HS-27A (cell line): ENCODE measurements at places on chromosomes 12 and 14.

- no peak for DNase-seq
These were observed 204.8 kb downstream of the DPF3 start for GRCh38 chr14:72688990-72689671.

DNA sequence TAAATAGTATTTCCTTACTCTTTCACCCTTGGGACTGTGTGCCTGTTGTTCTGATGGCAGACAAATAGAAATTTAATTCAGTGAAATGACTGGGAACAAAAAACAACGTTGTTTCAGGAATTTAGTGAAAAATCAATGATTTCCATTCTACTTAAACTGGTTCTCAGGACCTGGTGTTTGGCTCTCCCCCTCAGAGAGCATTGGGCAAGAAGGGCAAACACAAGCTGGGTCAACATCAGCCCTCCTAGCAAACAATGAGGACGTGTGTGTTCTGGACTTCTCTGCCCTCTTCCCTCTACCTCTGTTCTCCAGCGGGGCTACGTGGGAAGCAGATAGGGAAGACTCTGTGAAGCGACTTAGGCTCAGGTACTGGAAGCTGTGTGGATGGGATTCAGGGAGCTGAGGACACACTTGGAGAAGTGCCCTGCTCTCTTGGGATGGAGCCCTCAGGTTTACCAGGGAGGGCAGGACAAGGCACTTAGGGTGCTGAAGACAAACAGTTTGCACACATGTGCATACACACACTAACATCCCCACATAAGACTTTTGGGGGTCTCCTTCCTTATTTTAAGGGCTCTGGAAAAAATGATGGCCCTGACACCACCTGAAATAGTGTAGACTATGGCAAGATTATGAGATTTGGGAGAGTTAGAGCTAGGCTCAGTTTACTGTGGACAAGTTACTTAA lies 7.6 kb upstream of the SERPINA1 start:
- no peak for DNase-seq

DNA sequence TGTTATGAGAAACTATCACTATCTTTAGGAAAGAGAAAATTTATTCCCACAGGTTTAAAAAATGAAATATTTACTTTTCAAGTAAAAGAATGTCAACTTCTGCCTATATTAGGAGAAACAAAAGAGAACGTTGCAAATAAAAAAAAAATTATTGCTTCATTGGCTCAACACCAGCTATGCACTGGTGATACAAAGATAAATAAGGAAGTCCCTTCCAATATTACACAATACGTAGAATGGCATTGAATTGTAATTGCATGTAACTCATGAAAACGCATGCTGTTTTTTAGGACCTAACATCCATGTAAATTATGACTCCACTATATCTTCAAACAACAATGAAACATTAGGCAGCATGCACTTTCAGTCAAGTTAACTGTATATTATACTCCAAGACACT lies 56.4 kb upstream of the RERGL start:
- no peak for DNase-seq

DNA sequence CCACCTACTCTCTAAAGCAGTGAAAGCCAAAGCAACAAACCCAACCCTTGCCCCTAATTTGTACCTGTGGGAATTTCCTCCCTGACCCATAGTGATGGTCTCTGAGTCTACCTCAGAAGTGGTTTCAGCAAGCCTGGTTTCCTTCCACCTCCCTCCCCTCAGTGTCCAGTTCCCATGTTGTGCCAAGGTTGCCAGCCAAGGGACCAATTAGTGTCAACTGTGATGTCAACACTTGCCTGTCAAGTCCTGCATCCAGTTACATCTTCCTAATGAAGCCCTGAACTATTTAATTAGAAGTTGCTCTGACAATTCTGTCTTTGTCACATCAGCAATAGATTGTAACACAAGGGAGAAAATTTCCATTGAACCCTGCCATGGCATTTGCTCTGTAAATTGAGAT lies 194.4 kb upstream of the CCDC196 start:
- no peak for DNase-seq

DNA sequence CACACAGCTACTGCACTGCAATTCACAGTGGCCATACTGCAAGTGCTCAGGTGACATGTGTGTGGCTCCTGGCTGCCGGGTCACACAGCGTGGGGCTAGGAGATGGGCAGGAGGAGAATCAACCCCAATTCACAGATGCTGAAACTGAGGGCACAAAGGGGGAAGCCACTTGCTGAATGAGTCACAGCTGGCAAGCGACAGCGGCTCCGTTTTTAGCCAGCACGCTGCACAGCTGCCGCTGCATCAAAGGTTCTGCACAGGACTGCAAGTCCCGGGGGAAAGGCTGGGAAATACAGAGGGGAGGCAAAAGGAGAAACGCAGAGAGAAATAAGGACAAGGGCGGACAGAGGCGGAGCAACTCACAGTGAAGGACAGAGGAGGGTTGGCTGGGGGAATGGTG lies 57.9 kb downstream of the KDM2B start:
- DNase-seq: no peak

DNA sequence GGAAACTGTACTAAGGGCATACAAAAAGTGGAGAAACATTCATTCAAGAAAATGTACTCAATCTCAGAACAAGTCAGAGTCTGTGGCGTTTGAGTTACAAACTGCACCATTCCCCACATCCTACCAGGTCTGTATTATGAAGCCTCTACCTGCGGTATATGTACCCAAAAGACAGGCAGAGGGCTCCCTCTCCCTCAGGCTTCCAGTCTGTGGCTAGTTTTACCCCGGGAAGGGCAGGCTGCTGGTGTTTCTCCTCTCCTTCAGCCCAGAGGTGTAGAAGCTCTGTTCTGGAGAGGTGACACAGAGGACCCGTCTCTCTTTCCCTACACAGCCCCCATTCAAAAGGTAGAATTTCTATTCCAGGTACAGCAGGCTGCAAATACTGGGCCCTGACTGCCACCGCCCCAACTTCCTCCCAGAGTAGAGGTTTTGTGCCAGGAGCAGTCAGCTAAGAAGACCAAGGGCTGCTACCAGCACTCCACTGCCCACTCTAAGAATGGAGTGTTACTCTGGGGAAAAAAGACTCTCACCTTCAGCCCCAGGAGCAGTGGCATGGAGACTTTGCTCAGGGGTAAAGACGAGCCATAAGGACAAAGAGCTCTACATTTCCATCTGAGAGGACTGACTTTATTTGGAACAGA lies 39.4 kb downstream of the PARP11 start:
- DNase-seq: no peak

- no peak for DNase-seq
These were observed 78.0 kb downstream of the LRRC74A start for GRCh38 chr14:76904100-76904739.

DNA sequence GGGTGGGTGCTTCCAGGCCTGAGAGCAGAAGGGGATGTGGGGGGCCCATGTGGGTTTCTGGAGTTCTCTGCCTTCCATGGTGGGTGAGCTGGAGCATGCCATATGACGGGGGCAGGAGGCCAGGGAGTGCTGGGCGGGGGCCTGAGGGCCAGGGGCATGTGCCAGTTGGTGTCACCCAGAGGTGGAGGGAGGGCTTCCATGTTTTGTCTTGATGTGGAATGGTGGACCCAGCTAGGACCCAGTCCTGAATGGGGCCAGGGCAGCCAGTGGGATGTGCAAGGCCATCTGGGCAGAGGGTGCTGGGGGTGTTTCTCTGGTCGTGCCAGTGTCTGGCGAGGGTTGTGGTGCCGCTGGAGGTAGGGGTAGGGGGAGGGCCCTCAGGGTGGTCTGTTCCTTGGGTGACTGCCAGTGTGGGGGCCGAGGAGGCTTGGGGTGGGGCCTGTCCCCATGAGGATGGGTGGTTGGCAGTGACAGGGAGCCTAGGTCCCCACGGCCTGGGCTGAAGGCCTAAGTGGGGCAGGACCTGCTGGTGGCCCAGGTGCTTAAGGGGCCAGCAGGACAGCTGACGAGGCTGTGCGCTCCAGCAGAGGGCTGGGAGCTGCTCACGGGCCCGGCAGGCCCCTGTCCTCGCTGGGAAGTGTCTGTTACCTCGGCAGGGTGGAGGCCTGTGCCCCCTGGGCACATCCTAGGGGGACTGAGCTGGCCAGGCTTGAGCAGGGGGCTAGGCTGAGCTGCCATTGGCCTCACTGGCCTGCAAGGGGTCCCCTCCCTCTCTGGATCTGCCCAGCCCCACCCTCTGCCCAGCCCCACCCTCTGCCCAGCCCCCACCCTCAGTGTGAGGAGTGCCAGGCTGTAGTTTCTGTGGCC lies 26.8 kb downstream of the CEP170B start:
- no peak for DNase-seq

GRCh38 chr12:19404242-19404880 lies 34.9 kb upstream of the AEBP2 start:
- no peak for DNase-seq

DNA sequence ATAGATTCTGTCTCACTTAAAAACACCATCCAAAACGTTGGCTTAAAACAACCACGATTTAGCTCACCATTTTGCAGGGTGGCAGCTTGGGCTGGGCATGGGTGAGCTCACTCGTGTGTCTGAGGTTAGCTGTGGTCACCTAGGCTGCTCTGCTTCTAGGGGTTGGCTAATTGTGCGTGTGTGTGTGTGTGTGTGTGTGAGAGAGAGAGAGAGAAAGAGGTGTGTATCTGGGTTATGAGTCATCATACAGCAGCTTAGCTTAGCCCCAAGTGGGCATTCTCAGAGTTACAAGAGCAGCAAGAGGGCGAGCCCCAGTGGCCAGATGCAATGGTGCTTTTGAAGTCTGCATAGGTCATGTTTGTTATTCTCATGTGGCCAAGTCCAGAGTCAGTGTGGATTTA lies 6.0 kb downstream of the FBXW8 start:
- peak; percentile 75 for DNase-seq

GRCh38 chr14:105411017-105411941 lies 8.3 kb upstream of the MTA1 start:
- DNase-seq: no peak

GRCh38 chr14:68787092-68787992 lies 5.5 kb downstream of the ZFP36L1 start:
- DNase-seq: no peak

DNA sequence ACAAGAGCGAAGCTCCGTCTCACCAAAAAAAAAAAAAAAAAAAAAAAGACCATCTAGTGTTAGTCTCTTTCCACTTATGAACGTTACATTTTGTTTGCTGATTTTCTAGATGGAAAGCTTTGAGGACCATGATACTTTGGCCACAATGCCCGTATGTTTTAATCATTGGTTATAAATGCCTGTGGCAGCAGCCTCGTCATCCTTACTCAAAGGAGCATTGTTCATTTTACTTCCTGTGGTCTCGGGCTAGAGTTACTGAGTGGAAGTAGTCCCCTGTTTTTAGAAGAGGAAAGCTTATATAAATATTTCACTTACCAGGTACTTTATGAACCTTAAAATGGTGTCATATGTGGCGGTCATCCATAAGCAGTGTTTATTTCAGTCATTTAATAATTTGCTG lies 359.9 kb downstream of the AEBP2 start:
- no peak for DNase-seq

- no peak for DNase-seq
These were observed 20.6 kb downstream of the PTHLH start for GRCh38 chr12:27951898-27952297.

DNA sequence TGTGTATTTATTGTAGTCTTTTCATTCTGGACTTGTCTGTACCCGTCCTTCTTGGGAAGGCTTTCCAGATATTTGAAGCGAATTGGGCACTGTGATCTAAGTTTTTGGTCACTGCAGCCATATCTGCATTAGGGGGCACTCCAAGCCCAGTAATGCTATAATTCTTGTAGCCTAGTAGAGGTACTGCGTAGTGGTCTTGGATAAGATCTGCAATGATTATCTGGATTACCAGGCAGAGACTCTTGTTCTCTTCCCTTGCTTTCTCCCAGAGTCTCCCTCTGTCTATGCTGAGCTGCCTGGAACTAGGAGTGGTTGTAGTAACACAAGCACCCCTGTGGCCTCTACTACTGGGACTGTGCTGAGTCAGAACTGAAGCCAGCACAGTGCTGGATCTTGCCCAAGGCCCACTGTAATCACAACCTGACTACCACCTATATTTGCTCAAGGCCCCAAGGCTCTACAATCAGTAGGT lies 30.0 kb downstream of the SLC38A2 start:
- no peak for DNase-seq

GRCh38 chr14:102215576-102216250 lies 76.0 kb downstream of the WDR20 start:
- no peak for DNase-seq

- no peak for DNase-seq
These were observed 214.2 kb downstream of the ADAMTS20 start for GRCh38 chr12:43337571-43338444.

DNA sequence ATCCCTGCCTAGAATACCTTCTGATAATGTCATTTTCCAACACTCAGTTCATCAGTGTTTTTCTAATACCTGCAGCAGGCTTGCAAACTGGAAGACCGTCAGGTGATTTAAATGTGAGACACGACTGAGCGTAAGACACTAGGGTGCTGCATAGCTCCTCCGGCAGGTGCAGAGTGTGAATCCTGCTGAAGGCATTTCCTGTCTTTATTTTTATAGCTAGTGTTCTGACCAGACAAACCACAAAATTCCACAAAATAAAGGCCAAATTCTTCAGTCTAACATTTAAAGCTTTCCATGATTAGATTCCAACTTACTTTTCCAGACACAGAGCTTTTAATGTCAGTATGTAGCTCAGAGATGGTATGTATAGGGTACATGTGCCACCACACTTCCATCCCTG lies 70.7 kb downstream of the BBS10 start:
- DNase-seq: peak; percentile 78

- no peak for DNase-seq
These were observed 8.9 kb upstream of the RPLP0 start for GRCh38 chr12:120209851-120210250.

- no peak for DNase-seq
These were observed 56.7 kb downstream of the TTLL5 start for GRCh38 chr14:75717729-75718128.

DNA sequence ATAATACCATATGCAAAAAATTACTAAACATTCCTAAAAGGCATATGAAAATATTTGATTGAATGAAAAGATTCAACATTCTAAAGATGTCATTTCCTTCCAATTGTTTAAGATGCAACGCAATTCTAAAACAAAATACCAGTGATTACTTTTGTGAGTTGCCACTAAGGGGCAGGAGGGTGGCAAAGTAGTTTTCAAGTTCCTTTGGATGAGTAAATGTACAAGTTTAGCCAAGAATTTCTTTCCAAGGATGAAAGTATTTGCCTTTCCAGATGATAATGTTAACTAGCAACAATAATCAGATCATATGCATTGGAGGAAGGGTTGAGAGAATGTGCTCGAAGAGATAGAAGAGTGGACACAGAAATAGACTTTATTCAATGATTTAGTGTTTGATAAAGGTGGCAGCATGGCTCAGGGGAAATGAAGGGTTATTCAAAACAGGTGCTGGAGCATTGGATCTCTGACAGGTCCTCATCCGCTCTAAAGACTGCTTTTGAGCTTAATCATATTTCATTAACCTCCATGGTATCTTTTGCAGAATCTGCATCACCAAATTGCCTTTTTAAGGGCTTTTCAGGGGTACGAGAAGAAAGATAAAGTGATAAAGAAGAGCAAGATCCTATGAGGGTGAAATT lies 678.5 kb upstream of the TBX3 start:
- no peak for DNase-seq

- no peak for DNase-seq
These were observed 64.1 kb downstream of the RAD51B start for GRCh38 chr14:67883717-67884116.
